NCI-H1092 (cell line): ENCODE measurements at places on chromosomes 4 and X.

DNA sequence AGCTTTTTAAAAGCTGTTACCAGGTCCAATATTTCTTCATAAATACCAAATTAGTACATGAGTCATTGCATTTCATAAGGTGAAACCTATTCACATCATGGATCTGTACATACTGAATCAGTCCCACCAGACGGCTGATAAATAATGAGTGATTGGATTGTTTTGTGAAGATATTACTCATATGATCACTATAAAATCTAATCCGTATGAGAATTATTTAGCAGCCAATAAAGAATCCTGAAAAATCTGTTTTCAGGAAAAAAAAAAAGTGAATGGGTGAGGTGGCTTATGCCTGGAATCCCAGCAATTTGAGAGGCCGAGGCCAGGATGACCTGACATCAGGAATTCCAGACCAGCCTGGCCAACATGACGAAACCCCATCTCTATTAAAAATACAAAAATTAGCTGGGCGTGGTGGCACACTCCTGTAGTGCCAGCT lies 438.1 kb downstream of the INPP4B start:
- DNase-seq = no peak

DNA sequence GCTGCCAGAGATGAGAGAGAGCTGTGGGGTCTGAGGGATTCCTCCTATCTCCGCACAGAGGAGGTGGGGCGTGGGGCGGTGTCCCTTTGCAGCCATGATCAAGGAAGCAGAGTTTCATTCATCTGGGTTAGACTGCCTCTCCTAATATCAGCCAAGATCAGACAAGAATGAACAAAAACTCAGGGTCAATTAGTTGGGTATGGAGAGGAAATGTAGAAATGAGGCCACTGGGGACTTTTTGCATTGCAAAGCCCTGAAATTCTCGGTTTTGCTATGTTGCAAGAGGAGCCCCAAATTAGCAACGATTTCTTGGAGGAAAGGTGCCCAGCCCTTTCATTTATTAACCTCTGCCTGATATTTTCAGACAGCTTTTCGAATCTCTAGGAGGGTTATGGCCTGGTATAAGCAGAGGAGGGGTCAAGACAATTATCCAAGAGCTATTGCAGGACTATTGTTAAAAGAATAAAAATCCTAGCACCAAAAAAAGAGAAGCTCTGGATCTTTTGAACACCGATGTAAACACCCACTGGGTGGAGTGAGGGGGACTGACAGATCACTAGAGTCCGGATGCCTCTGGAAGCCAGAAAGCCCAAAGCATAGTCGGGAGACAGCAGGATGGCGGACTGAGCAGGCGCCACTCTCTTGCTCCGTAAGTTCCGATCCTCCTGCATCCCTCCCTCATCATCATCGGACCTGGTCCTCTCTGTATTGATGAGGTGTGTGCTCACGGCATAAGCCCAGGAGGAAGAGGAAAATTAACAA lies 34.4 kb upstream of the ACSL1 start:
- no peak for DNase-seq

DNA sequence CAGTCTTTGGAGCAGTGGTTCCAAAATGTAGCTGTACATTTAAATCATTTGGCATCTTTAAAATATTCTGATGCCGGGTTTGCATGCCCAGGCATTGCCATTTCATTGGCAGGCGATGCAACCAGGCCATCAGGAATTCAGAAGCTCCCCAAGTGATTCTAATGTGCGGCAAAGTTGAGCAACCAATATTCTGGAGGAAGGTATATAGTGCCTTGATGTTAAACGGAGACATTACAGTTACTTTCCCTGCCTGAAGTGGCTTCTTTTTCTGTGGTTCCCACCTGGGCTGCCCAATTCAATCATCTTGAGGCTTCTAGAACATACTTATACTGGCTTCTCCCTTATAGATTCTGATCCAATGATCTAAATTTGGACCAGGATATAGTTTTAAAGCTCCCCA lies 68.7 kb upstream of the PGM2 start:
- no peak for DNase-seq

- DNase-seq = no peak
Measured at GRCh38 chr4:187666697-187667494, 328.7 kb upstream of the ZFP42 start.

DNA sequence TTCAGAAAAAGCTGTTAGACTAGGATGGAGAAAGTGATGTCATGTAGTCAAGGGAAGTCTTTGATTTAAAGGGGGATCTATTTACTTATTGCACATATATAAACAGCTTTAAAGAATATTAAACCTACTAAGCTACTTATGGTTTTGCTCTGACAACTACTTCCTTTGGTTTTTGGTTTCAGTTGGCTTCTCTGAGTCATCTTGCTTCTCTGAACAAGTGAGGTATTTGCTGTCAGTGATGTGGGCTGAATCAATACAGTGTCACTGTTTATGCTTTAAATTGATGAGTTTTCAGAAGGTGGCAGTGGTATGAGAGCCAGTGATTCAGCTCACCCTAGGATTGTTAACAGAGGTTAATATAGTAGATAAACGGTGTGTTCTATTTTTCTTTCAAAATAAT lies 75.1 kb downstream of the CEP44 start:
- DNase-seq = no peak

- DNase-seq = no peak
Measured at GRCh38 chr4:187042251-187042650, 318.6 kb upstream of the FAT1 start.

DNA sequence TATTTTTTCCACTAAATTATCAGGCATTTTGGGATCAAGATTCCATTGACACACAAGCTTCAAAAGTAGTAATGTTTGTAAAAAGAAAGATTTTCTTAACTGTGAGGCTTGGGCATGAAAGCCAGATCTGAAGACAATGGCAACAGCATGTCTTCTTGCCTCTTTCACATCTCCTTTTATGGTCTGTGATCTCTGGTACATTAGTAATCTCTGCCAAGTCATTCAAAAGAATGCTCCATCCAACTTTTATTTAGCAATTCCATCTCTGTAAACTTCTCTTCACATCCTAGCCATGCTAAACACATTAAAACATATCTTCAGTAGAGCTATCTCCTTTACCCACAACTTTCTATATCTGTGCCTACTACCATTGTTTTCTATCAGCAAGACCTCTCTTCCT lies 465.4 kb downstream of the FAT4 start:
- DNase-seq = no peak

GRCh38 chrX:133776072-133776471 lies 209.3 kb downstream of the GPC3 start:
- peak; percentile 2 for DNase-seq

DNA sequence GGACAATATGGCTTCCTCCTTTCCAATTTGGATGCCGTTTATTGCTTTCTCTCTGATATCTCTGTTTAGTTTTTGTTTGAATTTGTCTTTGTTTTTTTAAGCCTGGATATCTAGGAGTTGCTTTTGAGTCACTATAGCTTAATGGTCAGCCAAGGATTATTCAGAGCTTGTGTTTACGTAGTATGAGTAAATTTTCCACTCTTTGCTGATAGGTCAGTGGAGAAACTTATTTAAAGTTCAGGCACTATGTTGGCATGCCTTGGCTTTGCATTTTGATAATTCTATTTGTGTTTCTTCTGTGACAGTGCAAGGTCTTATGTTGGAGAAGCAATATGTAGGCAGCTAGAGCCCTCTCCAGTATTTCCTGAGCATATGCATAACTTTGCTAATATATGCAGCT lies 315.2 kb downstream of the GRID2 start:
- DNase-seq = no peak

DNA sequence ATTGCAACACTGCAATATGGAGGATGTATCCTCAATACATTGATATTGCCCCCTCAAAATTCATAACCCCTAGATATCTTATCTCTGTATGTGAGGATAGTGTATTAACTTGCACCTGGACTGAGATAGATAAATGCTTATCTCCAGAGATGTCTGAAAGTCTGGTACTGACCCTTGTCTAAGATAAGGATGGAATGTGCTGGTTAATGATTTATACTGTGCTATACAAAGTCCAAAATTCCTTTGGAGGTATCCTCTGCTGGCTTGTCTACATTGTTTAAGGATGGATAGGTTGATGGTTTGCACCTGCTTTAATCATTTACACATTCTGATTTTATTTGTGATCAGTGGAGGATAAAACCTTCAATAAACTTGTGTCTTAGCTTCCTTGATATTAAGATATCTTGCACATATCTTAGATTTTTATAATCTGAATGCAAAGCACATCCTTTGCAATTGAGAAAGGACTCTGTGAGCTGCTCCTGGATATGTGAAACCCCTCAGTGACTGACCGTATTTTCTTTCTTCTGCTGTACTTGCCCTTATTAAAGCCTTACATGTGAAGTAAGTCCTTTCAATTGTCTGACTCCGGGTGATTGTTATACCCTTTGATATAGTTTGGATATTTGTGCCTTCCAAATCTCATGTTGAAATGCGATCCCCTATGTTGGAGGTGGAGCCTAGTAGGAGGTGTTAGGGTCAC lies 430.3 kb upstream of the MAOA start:
- no peak for DNase-seq

DNA sequence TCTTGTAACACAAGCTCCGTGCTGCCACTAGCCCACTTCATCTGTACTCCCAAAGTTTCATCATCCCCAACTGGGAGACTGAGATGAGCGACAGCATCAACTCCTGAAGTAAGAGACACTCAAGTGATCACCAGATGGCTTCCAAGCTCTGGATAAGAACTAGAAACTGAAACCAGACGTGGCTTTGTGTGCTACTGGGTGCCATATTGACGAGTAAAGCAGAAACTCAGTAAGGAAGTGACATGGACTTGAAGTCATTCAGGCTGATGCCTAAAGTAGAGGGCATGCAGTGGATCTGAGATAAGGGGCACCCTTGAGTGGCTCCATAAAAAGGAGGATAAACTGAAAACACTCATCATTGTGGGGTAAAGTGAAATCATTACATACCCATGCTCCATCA lies 72.4 kb downstream of the PCYT1B start:
- no peak for DNase-seq

- DNase-seq = no peak
Measured at GRCh38 chr4:20474119-20474518, 222.4 kb downstream of the SLIT2 start.

DNA sequence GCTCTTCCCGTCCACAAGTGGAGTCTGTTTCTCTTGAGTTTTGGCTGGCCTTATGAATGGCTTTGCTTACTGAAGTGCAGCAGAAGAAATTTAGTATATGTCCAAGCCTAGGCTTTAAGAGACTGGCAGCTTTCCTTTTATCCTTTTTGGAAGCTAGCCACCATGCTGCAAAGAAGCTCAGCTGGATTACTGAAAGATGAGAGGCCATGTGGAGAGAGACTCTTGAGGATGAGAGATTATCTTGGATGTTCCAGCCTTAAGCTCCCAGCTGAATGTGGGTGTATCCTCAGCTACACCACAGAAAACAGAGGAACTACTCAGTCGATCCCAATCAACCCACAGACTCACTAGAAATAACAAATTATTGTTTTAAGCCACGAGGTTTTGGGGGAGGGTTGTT lies 12.5 kb downstream of the CCNG2 start:
- DNase-seq = no peak

- no peak for DNase-seq
Measured at GRCh38 chr4:86498863-86499166, 95.3 kb upstream of the PTPN13 start.

DNA sequence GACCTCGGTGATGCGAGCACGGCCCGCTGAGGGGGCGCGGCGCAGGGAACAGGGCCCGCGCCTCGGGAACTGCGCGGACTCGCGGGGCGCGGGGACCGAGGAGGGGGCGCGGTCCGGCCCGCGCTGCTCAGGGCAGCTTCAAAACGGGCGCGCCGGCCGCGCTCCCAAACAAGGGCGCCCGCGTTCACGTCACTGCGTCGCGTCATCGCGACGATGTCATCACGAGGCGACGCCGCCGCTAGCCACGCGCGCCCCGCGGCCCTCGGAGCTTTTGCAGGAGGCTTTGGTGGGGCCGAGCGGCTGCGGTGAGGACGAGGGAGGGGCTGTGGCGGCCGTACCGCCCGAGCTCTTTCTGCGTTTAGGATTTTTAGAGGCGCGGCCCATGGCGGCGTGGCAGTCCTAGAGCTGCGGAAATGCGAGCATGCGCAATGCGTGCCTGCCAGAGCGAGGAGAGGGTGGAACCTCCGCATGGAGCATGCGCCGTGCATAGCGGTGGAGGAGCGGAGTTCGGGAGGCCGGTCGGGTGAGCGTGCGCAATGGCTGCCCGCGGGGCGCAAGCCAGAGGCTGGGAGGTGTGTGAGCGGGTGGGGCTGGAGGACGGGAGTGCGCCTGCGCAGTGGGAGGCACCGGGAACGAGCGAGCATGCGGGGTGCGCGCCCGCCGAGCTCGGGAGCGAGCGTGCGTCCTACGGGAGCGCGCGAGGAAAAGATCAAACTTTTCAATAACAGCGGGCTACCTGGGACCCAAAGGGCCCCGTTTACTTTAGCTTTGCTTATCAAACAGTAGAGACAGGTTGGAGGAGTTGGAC lies at the start of gene PPP2R3B:
Gene PPP2R3B, minus strand, starts transcription at position 140 of the 808 bp plus-strand sequence. CDS start 216 bp downstream, outside the sequence.
- no peak for DNase-seq

DNA sequence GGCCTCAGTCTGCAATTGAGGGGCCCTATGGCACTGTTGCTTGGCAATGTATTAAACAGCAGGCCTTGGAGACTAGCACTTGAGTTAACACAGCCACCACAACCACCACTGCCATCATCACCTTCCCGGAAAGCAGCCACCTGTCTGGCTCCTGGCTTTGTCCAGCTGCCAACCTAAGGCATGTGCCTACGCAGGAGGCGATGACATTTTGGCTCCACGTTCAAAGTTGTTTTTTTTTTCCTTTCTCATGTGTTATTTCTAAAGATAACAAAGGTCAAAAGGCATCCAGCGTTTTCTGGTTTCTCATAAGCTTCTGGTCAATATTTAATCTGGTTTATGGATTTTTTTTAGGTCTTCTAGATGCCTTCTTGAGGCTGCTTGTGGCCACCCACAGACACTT lies 7.5 kb downstream of the CLDN2 start:
- DNase-seq = no peak

DNA sequence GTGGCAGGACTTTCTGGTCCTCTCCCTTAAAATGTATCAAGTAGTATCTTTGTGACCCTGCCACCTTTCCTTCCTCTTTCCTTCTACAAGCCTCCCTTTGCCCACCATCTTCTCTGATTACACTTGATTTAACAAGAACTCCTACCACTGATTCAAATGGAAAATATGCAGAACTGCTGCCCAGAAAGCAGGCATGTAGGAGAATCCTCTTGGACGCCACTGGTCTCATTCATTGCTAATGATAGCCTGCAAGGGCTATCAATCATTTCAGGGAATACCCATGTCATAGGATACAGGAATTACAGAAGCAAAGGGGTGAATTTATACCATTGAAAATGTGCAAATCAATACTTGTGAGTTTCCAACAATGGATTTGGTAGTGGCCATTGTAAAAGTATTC lies 294.6 kb upstream of the NRK start:
- DNase-seq = no peak

- no peak for DNase-seq
Measured at GRCh38 chrX:13752646-13753045, 18.1 kb downstream of the OFD1 start.

GRCh38 chrX:19174401-19175025 lies 52.2 kb upstream of the ADGRG2 start:
- DNase-seq = no peak

GRCh38 chr4:153535772-153536513 lies 69.8 kb downstream of the TMEM131L start:
- no peak for DNase-seq

- DNase-seq = no peak
Measured at GRCh38 chr4:155072417-155072816, 136.0 kb upstream of the NPY2R start.

- peak; percentile 24 for DNase-seq
Measured at GRCh38 chrX:151680805-151681204, 14.5 kb upstream of the PRRG3 start.
